ENCODE measurements at places on chromosomes 2 and 18. TPM values are rescaled to one million over a fixed set of nuclear protein-coding genes. Genes with fewer than 3 reads are reported as not detected.

Gene AFF3
- 0.22 TPM for total RNA-seq

Gene ASXL3
- not detected for total RNA-seq

Gene MC5R
- total RNA-seq: not detected

Gene DNAH6
- 0.11 TPM for total RNA-seq

Gene LOXHD1
- total RNA-seq: not detected

Gene CXCR1
- total RNA-seq: not detected

Gene TDRD15
- total RNA-seq: not detected

Gene EFEMP1
- total RNA-seq: 40.9 TPM

Gene SIX3
- 0.32 TPM for total RNA-seq

Measured in A549 treated with RU486 at 1 μM for 4 hours (cell line).